ENCODE measurements at places on chromosomes 3 and 15.

DNA sequence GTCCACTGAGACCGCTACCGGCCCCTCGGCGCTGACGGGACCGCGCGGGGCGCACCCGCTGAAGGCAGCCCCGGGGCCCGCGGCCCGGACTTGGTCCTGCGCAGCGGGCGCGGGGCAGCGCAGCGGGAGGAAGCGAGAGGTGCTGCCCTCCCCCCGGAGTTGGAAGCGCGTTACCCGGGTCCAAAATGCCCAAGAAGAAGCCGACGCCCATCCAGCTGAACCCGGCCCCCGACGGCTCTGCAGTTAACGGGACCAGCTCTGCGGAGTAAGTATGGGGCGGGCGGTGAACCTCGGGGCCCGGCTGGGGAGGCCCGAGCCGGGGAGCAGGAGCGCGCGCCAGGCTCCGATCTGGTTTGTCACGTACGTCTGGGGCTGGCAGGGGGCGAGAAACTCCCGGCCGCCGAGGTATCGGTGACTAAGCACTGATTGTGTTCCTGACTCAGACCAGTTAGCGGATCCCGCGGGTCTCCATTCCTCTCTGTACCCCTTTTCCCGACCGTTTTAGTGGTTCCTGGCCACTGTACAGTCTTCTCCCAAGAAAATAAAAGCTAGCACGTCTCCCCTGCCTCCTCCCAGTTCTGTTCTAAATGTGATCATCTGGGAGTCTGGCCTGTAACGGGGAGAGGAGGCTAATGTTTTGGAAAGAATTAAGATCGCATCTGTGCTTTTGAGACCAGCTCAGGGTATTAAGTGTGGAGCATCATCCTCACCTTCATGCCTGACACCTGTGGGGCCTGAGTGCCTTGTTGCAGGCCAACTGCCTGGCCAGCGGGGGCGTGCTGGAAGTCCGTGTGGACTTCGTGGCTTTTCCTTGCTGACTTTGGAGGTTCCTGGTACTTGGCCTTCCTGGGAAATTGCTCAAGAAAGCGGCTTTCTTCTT lies 691 bp downstream of the MAP2K1 start:
- DNase-seq: peak; percentile 37

GRCh38 chr3:37309921-37310665 lies 135.7 kb upstream of the LRRFIP2 start:
- DNase-seq: no peak

- DNase-seq: no peak
These were observed 22.5 kb downstream of the HEXA start for GRCh38 chr15:72353266-72353665.

- DNase-seq: no peak
These were observed 109.8 kb downstream of the IGF2BP2 start for GRCh38 chr3:185715091-185715490.

DNA sequence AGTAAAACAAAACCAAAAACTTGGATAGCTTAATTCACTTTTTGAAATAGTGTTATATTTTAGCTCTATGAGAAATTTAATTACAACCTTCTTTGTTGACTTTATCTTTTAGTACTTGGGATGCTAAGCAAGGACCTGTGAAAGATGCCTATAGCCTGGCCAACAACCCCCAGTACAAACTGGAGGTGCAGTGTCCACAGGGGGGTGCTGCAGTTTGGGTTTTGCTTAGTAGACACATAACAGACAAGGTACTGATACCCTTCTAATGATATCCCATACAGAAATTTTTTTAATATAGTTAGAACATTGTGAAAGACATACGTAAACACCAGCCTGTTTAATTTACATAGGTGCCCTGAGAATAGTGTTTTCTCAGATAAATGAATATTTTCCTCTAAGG lies 35.3 kb downstream of the CAPN7 start:
- no peak for DNase-seq

GRCh38 chr15:37995461-37996347 lies 61.3 kb downstream of the TMCO5A start:
- DNase-seq: no peak

- DNase-seq: no peak
These were observed 263.7 kb upstream of the LMCD1 start for GRCh38 chr3:8237893-8238292.

- DNase-seq: no peak
These were observed 61.3 kb downstream of the NSMCE3 start for GRCh38 chr15:29208352-29208751.

- DNase-seq: no peak
These were observed 39.4 kb downstream of the SH3BP5 start for GRCh38 chr3:15292765-15293522.

DNA sequence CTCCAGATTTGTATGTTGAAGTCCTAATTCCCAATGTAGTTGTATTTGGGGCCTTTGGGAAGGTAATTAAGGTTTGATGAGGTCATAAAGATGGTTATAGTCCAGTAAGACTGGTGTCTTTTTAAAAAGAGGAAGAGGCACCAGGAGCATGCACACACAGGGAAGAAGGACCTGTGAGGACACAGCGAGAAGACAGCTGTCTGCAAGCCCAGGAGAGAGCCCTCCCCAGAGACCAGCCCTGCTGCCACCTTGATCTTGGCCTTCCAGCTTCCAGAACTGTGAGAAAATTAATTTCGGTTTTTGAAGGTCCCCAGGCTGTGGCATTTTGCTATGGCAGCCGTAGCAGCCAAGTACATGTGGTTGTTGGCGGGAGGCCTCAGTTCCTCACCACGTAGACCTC lies 32.8 kb upstream of the TSEN2 start:
- no peak for DNase-seq

DNA sequence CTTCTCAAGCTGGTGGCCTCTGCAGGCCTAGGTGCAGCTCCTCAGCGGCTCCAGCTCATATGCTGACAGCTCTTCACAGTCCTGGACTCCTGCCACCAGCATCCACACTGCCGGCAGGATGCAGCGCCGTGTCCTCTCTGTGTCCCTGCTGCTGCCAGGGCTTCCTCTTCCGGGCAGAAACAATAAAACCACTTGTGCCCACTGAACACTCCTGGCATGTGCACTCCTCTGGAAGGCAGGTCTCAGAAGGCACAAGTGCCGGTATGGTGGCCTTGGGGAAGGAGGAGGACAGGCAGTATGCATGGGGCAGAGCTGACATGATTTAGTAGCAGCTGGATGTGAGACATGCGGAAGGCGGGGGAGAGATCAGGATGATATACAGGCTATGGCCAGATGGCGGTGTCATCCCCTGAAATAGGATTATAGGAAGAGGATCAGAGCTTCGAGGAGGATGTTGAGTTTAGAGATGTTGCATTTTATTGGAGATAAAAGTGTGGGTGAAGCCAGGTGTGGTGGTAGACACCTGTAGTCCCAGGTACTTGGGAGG lies 7.5 kb upstream of the MAN2A2 start:
- no peak for DNase-seq

DNA sequence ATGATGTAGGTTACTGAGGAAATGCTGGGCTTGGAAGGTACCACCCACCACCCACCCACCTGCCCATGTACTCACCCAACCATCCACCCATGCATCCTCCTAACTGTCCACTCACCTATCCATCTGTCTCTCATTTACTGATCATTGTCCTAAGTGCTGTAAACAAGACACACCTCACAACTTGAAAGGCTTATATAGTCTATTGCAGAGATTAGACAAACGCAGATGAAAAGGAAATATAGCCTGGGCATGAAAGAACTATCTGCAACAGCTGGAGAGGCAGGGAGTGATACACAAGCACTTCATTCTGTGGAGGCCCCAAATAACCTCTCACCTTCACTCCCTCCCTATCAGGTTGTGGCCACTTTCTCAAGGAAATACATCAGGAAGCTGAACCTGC lies 54.0 kb downstream of the DAPK2 start:
- DNase-seq: no peak

DNA sequence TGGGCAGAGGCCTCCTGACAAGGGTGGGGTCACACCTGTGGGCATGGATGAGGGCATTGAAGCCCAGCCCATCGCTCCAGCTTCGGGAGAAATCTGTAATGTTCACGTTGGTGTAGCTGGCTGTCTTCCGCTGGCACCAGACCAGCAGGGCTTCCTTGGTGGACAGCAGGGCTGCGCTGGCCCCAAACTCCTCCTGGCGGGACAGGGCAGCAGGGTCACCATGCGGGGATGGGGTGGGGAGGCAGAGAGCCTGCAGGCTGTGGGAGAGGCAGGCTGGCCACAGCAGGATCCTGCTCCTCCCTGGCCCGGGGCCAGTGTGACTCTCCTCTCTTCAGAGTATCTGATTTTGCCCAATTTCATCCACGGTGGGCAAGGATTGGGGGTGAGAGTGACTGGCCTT lies 6.0 kb downstream of the SPTBN5 start:
- DNase-seq: no peak

GRCh38 chr3:62439176-62439813 lies 65.9 kb upstream of the FEZF2 start:
- no peak for DNase-seq

DNA sequence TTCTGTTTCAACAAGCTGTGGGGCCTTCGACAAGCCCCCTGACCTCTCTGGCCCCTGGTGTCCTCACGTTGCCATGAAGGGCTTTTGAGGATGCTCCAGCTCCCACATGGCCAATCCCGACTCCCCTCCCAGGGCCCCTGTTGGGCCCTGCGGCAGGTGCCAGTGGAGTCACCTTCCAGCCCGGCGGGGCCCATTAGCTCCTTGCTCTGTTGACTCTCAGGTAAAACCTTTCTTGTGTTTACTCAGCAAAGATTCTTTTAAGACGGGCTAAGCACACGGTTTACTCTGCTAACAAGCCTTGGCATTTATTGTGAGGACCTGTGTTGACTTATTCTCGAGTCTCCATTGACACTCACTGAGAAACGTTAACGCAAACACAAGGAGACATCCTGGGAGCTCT lies 15.0 kb downstream of the RPLP1 start:
- DNase-seq: no peak

- DNase-seq: no peak
These were observed 19.8 kb downstream of the SYNM start for GRCh38 chr15:99124641-99125040.

DNA sequence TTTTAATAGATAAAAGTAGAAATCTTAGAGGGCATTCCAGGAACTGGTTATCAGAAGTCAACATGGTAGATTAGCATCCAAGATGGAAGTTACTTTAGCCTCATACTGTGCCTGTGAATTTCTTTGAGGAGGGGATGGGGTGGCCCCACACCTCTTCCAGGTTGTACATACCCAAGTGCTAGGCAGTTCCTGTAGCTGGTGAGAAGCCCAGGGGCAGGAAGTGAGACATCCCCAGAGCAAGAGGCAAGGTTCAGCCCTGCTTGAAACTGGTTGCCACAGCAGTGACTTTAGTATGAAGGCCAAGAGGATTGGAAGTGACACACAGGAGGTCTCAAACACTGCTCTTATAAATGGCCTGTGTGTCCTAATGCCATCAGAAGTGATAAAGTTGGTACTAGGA lies 11.9 kb downstream of the GTPBP8 start:
- no peak for DNase-seq

- no peak for DNase-seq
These were observed 318.1 kb upstream of the IGF1R start for GRCh38 chr15:98330258-98330657.

GRCh38 chr3:164929642-164930041 lies 148.7 kb downstream of the SI start:
- no peak for DNase-seq

DNA sequence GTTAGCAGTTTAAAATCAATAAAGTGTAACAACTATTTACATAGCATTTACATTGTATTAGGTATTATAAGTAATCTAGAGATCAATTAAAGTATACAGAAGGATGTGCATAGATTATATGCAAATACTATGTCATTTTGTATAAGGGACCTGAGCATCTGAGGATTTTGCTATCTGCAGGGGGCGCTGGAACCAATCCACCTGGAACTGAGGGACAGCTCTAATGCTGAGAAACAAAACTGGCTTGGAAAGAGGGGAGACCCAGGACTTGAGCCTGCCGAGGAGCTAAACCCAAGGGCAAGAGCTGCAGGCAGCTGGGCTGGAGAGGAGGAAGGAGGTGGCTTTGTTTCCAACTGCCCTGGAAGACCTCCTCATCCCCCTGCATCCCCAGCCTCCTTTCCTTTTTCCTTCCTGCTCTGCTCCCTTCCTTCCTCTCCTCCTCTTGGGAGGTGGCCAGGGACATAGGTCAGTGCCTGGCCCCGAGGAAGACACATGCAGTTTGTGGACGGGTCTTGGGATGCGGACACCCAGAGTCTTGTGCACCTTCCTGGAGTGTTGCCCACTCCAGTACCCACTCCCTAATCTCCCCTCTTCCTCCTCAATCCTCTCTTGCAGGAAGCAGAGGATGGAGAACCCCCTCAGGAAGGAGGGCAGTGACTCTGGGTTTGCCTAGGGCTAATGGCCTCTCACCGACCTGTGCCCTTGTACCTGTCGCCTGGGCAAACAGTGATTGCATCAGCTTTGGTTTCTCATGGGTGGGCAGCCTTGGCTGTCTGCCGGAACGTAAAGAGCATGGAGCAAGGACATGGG lies 825 bp upstream of the RTP3 start:
- DNase-seq: no peak

GRCh38 chr3:159950156-159950898 lies 38.3 kb upstream of the IL12A start:
- no peak for DNase-seq

DNA sequence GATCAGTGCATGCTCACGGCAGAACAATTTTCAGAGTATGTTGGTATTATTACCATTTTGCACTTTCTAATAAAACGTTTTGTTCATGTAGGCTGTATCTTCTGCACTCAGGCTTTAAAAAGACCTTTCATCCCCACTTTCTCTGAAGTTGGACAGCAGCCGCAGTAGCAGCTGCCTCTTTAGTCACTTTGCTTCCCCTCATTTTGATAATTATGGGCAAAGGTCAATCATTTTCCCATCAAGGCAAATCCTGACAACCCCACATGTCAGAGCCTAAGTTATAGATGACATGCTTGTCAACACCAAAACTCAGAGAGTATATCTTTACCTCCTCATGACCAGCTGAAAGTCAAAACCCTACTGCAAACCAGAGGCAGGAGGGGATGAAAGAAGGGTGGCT lies 99.7 kb downstream of the ROBO2 start:
- DNase-seq: no peak
